ENCODE measurements at places on chromosomes 2 and 18.
A peak's percentile ranks its signal among the peaks of the same experiment; 100 is the strongest.

GRCh38 chr18:11520536-11520935, 88.9 kb upstream of the SLC35G4 start:
- no peak for DNase-seq

GRCh38 chr2:133417415-133417814, 150.8 kb downstream of the NCKAP5 start:
- no peak for DNase-seq

- no peak for DNase-seq
These were observed 166.9 kb downstream of the MYO3B start for GRCh38 chr2:170344663-170345346.

- peak; percentile 74 for DNase-seq
These were observed 69.5 kb downstream of the ARL4C start for GRCh38 chr2:234427081-234428061.

GRCh38 chr2:197007716-197008628, 81.5 kb upstream of the PGAP1 start:
- no peak for DNase-seq

DNA sequence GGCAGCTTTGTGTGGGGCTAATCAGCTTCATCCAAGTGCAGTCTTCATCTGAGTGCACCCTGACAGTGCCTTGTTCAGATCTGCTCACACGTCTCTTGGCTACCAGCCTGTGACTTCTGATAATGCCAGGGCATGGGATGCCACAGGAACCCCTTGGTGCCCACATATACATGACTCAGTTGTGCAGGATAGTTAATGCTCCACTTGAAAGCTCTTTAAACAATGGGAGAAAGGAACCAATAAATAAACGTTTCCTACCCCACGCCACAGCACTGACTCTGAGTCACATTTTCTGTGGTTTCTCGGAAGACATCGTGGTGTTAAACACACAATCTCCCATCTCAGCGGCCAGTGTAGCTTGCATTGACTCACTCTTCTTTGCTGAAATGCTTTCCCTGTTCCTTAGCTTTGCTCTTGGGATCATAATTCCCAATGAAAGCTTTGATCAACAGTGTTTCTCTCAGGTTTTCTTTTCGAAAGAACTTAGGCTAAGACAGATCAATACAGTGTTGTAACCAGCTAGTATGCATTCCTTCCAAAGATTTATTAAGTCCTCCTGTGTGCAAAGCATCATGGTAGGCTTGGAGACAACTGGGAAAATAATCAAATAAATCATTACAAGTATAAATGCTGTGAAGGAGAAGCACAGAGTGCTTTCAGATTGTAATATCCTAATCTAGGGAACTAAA, 142.0 kb downstream of the COPS8 start:
- peak; percentile 97 for DNase-seq

DNA sequence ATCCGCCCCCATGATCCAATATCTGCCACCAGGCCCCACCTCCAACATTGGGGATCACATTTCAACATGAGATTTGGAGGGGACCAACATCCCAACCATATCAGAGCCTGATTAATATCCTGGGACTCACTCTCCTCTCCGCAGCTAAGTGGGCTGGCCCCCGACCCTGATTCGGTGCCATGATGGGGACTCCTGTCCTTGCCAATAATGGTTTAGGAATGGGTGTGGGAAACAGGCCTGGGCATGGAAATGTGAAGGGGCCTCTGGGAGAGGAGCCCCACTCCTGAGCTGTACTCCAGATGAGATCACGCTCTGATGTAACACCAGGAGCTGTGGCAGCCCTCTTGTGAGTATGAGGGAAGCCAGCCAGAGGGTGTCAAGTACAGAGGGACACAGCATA, 77.3 kb upstream of the SMAD7 start:
- DNase-seq = no peak

DNA sequence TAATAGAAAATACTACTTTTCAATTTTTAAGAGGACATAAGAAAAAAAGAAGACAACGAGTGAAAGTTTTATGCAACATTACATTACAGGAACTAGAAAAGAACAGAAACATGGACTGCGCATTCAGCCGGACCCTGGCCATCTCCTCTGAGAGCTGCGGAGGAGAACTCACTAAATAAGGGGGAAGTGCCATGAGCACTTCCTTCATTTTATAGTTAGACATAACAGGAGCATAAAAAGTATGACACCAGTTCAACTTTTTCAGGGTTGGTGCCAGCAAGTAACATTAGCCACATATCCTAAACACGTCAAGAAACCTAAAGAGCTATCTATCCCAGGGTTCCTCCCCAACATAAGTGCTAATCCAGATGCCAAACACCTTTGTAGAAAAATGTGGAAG, 78.0 kb upstream of the SERTAD2 start:
- no peak for DNase-seq

GRCh38 chr18:46152436-46152807, 48.2 kb downstream of the HAUS1 start:
- DNase-seq = no peak

DNA sequence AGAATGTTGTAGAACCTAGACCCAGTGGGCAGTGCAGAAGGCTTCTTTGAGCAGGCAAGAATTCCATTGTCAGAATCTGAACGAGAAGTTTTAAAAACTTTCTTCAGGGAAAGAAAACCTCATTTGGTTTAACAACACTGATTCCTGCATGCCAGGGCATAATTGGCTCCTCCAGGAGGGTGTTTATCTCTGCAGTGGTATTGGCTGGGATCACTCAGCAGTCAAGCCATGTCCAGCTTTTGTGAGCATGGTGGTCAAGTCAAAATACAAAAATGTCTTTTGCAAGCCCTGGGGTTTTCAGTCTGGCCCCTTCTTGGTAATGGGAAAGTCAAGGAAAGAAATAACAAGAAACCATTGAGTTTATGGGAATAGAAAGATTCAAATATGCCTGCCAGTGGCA, 28.3 kb downstream of the FHOD3 start:
- no peak for DNase-seq

DNA sequence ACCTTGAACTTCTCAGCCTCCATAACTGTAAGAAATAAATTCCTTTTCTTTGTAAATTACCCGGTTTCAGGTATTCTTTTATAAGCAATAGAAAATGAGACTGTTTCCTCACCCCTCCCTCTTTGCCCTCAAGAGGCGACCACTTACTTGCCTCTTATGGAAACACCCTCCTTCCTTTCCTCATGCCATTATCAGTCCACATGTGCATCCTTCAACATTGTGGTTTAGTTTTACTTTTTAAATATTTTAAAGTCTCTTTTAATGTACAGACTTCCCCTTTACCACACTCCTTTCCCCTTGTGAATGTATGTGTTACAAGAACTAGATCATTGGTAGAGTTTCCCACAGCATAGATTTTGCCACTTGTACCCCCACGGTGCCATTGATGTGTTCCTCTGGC, 202.4 kb upstream of the SIX2 start:
- DNase-seq = no peak

DNA sequence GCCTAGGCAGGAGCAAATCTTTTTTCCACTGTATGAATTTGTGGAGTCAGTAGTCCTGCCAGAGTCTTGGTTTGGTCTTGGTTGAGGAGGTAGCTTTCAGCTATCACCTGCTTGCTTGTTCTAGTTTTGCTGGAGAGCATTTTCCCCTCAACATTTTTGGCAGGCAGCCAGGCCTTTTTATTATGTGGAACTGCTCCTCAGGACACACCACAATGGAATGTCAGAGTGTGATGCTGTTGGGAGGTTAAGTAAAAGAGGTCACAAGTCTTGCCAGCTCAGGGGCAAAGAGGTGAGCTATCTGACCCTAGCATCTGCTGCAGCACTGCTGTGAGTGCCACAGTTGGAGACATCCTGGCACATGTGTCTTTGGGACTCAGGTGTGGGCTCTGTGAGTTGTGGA, 258.0 kb downstream of the CNTNAP5 start:
- DNase-seq = peak; percentile 38

DNA sequence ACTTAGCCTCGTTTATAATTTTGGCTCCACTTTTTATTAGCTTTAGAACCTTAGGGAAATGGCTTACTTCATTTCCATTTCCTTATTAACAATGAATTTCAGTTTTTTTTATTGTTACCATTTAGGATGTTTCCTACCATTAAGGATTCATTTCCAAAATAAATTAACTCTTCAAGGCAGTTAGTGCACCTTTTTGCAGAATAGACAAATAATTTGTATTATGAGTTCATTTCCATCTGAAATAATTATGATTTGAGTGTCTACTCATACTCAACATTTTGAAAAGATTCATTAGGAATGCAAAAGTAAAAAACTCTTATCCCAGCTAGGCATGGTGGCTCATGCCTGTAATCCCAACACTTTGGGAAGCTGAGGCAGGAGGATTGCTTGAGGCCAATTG, 186.8 kb upstream of the STON1 start:
- no peak for DNase-seq

DNA sequence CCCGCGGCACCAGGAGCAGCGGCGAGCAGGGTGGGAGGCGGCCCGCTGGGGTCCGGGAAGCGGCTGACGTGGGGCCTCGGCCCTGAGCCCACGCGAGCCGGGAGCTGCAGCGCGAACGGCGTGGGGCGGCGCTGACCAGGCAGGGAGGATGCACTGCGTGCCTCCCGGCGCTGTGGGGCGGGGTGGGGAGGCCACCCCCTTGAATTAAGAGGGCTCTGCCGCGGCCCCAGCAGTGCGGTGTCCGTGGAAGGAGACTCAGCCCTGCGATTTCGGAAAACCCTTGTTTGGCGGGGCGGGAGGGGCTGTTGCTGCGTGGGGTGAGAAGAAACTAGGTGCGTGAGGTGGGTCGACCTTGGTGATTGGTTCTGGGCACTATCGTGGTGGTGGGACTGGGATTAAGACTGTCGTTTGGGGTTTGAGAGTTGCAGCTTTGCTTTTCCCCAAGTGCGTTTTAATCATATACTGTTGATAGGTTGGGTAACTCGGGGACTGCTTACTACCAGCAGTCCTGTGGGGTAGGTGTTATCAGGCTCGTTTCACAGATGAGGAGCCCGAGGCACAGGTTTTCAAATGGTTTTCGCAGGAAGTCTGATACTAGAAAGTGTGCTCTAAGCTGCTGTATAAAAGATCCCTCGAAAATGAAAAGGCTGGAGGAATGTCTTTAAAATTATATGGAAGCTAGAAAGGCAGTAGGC, 722 bp downstream of the ACSL3 start:
- no peak for DNase-seq

Measured in epithelial cell of proximal tubule (primary cell).